ENCODE measurements at places on chromosomes 4 and X.

GRCh38 chrX:110406822-110407221, 48.2 kb downstream of the RTL9 start:
- DNase-seq, result no peak

- DNase-seq, result no peak
Measured at GRCh38 chr4:100876546-100876945, 358.7 kb upstream of the EMCN start.

DNA sequence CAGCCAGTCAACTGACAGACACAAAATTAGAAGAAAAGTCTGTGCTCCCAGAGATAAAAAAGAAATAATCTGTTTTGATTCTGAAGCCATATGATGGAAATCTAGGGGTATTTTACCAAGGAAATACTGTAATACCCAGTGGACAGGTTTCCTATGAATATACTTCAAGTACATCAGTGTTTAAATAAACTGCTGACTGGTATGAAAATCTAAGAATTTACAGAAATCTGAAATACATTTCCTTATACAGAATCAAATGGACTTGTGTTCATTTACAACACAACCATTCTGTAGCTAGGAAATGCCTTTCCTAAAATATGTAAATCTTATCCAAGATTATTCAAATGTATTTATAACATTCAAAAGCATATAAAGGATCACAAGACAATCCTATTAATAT, 13.4 kb downstream of the YTHDC1 start:
- no peak for DNase-seq

DNA sequence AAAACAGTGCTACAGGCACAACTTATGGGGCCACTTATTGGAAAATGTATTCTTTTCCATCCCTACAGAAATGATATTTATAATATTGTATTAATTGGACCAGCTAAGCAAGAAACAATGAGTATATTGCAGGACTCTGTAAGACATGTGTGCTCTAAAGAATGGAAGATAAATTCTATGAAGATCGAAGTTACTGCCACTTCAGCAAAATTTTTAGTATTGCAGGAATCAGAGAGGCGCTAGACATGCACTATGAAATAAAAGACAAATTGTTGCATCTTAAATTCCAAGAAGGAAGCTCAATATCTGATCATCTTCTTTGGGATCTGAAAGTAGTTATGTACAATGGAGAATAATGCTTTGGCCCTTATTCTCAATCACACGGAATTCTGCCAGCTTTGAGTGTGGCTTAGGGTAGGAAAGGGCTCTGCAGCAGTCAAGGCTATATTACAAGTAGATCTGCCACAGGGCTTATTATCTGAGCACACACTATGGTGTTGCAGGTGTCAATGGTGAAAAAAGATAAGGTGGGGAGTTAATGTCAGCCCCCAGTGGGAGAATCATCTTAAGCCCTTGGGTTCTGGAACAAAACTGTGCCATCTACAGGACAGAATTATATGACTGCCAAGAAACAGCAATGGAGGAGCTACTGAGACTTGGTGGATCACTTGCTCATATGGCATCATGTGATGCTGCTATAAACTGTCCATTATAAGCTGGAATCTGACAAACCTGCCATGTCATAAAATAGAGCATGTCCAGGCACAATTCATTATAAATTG, 334.0 kb upstream of the NDST3 start:
- DNase-seq, result no peak

- peak; percentile 7 for DNase-seq
Measured at GRCh38 chr4:37998226-37998625, 38.0 kb downstream of the PTTG2 start.

Data from SHP77 (cell line).